ENCODE measurements at places on chromosomes 12 and 14.

- no peak for DNase-seq
Observed at GRCh38 chr14:23047751-23048693, 6.0 kb downstream of the PSMB11 start.

- DNase-seq: peak; percentile 51
Observed at GRCh38 chr12:89709995-89710872, 1.6 kb upstream of the ATP2B1 start.

DNA sequence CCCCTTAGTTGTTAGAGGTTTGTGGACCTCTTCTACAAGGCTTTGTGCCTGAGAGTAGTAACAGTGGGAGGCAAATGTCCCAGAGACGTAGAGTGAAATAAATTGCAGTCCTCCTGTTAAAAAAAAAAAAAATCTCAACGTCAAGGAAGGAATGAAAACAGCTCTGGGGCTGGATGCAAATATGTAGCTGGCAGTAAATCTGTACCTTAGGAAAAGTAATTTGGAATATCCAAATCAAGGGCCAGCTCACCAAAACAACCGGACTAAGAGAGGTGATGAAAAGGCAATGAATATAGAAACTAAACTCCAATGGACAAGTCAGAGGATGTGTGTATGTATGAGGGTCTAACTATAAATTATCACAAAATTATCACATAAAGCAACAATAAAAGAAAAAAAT, 27.0 kb downstream of the SINHCAF start:
- no peak for DNase-seq

DNA sequence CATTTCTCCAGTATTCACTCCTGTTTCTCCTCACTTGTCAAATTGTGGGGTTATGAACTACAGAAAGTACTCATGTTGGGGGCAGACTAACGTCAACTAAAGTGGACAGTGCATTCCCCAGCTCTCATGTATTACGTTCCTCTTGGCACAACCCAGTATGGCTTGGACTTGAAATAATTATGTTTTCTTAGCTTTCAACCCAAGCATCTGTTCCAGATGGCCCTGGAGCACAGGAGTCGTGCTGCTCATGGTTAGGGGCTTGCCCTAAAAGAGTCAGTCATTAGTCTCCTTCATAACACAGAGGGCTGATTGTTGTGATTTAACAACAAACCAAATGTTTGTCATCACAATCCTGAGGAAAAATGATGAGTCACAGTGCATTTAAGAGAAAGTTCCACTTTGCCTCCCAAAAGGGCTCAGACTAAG, 154.4 kb downstream of the RPAP3 start:
- DNase-seq: no peak

DNA sequence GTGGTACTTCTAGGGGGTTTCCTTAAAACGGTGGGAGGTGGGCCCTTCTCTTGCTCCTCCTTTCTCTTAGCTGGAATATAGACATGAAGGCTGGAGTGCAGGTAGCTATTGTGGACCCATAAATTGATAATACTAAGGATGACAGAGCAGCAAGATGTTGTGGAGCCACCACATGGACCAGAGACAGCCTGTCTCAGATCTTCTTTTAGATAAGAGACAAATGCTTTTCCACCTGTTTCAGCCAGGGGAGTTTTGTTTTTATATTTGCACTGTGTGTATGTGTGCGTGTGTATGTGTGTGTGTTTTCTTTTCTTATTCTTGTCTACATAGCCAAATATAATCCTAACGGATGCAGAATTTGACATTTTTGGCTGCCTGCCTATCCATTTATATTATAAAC, 62.9 kb upstream of the HIF1A start:
- no peak for DNase-seq

DNA sequence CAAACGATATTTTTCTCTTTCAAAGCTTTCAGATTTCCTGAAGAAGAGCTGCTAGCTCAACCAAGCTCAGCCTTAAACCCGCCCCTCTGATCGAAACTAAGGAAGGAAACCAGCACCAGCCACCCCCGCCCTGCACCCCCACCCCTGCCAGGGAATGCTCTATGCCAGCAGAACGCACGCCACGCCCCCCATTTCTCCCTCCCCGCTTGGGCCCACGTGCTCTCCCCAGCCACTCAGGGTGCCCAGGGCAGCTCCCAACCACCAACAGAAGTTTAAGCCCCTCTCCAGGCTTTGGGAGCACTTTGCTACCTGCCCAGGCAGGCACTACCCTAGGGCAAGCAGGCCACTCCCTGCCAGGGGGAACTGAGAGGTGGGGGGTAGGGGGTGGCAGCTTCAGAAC, 18.8 kb upstream of the KRT78 start:
- DNase-seq: peak; percentile 3

- DNase-seq: no peak
Observed at GRCh38 chr14:106530423-106531107, 1004.2 kb downstream of the TMEM121 start.

DNA sequence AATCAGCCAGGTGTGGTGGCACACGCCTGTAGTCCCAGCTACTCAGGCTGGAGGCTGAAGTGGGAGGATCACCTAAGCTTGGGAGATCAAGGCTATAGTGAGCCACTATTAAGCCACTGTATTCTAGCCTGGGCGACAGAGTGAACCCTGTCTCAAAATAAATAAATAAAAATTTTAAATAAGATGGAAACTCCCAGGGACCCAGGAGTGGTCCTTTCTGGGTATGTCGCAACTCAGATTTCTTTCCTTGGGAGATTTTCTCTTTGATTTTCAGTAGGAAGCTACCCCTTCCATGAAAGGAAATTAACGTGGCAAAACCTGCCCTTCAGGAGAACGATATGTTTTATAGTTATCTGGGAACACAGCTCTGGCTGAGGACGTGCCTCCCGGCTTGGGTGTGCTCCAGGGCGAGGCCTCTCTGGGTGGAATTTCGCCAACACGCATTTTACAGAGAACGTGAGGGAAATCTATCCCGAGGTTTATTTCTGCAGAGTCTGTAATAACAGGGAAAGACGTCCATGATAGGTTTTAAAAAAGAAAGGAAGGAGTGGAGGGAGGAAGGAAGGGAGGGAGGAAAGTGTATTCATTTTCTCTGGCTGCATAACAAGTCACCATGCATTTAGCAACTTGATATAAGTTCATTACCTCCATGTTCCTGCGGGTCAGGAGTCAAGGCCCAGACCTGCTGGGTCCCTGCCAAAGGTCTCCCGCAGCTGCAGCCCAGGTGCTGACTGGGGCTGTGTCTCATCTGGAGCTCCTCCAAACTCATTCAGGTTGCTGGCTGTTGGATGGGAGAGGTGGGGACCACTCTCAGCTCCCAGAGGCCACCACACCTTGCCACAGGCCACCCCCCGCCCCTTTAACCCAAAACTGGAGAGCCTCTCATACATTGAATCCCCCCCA, 80.6 kb upstream of the GSC start:
- DNase-seq: no peak

DNA sequence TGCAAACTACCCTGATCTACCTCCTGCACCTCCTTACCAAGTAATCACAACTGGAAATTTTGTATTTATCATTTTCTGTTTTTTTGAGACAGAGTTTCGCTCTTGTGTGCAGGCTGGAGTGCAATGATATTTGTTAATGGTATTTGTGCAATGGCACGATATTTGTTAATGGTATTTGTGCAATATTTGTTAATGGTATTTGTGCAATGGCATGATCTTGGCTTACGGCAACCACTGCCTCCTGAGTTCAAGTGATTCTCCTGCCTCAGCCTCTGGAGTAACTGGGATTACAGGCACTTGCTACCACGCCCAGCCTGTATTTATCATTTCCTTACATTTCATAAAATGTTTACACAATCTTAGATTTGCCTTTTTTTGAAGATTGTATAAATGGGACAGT, 5.7 kb upstream of the NECAP1 start:
- DNase-seq: no peak

DNA sequence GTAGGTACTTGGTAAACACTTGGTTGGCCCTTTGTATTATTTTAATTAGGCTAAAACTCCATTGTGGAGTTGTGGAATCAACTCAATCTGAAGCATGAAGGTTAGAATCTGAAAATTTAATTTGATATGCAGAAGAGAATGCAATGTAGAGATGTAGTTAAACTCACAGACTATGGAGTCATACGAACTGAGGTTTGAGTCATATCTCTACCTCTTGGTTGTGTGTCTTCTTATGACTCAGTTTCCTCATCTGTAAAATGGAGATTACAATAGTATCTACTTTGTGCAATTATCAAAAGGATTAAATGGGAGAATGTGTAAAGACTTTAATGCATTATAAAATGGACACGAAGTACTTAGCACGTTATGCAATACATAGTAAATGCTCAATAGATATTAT, 146.0 kb upstream of the IFNG-AS1 start:
- DNase-seq: no peak

DNA sequence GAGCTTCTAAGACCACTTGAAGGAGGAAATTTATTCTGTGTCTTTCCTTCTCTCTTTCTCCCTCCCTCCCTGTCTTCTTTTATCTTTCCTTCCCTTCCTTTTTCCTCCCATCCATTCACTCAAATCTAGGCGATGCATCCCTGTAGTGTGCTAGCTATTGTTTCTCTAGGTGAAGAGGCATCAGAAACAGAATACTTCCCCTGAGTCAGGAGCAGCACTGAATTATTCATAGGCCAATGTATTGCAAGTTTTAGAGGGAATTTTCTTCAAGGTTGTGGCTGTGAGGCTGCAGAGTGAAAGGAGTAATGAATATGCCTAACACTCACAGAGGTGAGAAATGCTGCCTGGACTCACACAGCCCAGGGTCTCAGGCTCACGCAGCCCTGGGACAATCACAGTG, 23.2 kb downstream of the CCDC177 start:
- DNase-seq: no peak

GRCh38 chr12:108369736-108370396, 30.8 kb upstream of the CMKLR1 start:
- no peak for DNase-seq

- DNase-seq: no peak
Observed at GRCh38 chr12:44626883-44627282, 249.2 kb downstream of the NELL2 start.

DNA sequence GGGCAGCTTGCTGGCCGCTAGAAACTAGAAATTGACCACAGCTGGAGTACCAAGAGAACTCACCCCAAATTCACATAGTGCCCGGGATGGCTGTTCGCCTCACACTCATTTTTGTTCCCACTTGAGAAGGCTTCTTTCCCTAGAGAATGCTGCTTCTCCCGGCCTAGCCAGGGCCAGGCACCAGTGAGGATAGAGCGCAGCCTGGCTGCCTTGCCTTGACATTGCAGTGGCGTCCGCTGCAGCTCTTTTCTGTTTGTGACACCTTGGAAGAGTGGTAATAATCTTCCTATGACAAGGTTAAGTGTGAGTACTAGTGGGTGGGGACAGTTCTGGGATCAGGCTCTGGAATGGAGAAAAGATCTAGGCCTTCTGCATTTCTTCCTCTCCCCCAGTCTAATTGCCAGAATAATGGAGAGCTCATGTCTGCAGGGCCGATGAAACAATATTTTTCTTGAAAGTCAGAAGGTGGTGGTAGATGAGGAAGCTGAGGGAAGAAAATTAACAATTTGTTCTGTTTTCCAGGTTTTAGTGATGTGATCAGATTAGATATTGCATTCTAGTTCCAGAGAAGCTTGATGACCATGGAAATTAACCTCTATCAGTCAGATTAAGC, 3.7 kb downstream of the TMEM253 start:
- peak; percentile 41 for DNase-seq

GRCh38 chr12:30701056-30701455, 5.4 kb upstream of the IPO8 start:
- DNase-seq: no peak

- no peak for DNase-seq
Observed at GRCh38 chr12:102406033-102406584, 74.3 kb downstream of the IGF1 start.

GRCh38 chr14:28608851-28609828, 157.4 kb upstream of the FOXG1 start:
- peak; percentile 52 for DNase-seq

- DNase-seq: no peak
Observed at GRCh38 chr12:46771268-46771827, 54.4 kb downstream of the SLC38A4 start.

GRCh38 chr14:23058654-23059504, 1.6 kb upstream of the CDH24 start:
- DNase-seq: no peak

GRCh38 chr14:80419345-80419744, 208.0 kb upstream of the DIO2 start:
- no peak for DNase-seq

GRCh38 chr12:66244446-66244845, 55.4 kb downstream of the IRAK3 start:
- no peak for DNase-seq

DNA sequence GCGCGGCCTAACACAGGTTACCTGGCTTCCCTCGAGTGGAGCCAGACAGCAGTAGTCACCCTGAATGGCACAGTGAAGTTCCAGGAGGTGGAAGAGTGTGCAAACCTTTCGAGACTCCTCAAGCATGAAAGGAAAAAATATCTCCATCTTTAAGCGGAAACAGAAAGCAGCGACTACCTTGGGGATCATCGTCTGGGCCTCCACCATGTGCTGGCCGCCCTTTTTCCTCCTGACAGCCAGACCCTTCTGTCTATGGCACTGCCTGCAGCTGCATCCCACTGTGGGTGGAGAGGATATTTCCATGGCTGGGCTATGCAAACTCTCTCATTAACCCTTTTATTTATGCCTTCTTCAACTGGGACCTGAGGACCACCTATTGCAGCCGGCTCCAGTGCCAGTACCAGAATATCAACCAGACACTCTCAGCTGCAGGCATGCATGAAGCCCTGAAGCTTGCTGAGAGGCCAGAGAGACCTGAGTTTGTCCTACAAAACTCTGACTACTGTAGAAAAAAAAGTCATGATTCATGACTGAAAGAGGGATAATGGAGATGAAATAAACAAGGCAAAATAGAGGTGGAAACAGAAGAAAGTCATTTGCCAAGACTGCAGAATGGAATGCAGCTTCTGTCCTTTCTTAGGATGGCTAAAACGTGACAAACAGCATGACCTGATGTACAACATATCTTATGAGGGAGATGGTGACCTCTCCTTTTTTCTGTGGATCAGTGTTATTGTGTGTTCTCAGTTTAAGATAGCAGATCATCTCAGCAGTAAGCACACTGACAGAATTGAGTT, 2.4 kb upstream of the HEBP1 start:
- DNase-seq: no peak

DNA sequence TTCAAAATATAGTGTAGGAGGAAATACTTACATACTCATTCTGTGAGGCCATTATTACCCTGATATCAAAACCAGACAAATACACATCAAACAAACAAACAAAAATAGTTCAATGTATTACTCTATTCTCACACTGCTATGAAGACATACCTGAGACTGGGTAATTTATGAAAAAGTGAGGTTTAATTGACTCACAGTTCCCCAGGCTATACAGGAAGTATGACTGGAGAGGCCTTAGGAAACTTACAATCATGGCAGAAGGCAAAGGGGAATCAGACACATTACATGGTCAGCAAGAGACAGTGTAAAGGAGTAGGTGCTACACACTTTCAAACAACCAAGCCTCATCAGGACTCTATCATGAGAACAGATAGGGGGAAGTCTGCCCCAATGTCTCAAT, 1023.2 kb downstream of the TMTC2 start:
- no peak for DNase-seq

- DNase-seq: no peak
Observed at GRCh38 chr12:452667-453210, 7.0 kb upstream of the B4GALNT3 start.

DNA sequence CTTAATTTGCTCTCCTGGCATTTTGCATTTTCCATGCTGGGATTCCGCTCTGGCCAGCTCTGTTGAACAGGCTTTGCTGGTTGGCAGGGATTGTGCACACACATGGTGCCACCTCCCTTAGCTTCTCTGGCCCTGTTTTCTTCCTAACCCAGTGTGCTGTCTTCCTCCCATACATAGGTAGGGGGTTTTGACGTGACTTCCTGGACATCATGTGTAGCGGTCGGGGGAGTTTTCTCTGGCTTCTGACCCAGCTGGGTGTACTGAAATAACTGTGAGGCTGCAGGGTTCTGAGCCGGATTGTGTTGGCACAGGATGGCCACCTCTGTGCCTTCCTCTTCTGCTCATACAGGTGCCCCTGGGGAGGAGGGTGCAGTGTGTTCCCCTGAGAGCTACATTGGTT, 25.7 kb downstream of the C14orf132 start:
- DNase-seq: no peak
